Dorsolateral prefrontal cortex (tissue), 122 donors: ENCODE measurements at places on chromosomes 7 and 10.

DNA sequence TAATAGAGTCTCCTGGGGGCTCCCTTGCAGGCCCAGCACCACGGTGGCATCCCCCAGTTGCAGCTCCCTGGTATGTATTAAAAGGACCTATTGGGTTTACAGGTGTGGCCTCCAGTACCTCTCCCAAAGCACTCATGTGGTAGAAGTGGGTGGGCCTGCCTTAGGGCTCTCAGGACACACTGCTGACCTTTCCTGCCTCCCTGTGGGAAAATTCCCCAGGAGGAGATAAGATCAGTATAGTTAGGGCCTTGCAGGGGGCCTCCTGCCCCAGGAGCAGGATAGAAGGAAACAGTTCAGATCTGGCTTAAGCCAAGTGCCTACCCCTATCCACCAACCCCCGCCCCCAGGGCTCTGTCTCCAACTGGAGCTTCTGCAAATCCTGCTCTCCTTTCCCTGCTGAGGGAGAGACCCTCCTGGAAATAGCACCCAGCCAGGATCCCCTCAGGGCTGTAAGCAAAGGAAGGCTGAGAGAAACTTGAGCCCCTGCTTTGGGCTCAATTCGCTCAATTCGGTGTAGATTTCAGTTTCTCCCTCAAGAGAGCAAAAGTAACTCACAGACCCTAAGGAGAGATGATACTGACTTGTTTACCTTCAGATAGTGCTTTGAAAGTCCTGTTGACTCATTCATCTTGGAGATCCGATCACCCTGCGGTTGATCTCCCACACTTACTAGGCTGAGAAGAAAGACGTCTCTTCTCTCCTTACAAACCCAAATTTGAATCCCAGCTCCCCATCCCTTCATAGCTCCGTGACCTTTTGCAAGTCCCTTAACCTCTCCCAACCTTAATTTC is 130.6 kb downstream of the WDR11 start:
- DNase-seq, result no peak

DNA sequence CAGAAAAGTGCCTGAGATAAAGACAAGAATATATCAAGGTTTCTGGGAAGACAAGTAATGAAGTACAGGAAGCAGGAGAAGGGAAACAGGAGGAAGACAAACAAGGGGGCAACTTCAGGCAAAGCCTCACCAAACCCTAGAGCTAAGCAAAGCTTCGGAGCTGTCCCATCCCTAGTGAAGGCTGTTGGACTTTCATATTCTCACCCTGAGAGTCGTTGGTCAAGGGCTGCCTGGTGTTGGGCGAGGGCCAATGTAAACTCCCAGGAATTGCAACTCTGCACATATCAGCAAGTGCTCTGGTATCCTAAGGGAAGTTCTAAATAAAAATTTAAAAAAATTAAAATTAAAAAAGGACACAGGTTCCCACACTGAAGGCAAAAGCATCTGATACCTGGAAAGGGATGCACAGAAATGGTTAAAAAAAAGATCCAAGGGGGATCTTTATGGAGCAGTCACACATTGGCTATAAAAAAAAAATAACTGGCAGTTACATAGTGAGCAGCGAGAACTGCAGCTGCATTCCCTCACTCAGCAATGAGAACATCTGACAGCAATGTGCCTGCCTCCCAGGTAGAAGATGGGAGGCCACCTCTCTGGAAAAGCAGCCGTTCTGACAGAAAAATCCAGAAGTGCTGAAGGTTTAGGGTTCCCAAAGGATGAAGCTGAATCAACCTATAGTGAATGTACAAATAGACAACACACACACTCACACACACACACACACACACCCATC is 304.7 kb downstream of the WDR11 start:
- DNase-seq, result no peak

DNA sequence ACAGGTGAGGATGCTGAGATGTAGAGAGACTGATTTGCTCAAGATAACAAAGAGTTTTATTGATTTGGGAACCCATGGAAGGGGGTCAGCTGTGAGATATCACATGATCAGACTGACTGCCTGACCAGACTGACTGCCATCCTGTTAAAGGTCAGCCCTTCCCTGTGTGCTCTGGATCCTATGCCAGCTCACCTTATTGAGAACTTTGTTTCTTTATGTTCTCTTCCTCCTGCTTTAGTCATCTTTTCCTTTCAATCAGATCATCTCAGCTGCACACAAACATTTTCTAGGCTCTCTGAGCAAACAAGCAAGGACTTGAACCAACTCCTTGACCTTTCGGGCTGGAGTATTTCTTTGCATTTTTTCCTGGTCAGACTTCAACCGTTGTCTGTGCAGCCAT is 50.0 kb upstream of the MTPN start:
- DNase-seq, result no peak

- DNase-seq, result no peak
These were observed 283.0 kb downstream of the ADK start for GRCh38 chr10:74433993-74434392.

GRCh38 chr7:82506702-82507101 is 63.1 kb upstream of the CACNA2D1 start:
- DNase-seq, result peak; percentile 55

DNA sequence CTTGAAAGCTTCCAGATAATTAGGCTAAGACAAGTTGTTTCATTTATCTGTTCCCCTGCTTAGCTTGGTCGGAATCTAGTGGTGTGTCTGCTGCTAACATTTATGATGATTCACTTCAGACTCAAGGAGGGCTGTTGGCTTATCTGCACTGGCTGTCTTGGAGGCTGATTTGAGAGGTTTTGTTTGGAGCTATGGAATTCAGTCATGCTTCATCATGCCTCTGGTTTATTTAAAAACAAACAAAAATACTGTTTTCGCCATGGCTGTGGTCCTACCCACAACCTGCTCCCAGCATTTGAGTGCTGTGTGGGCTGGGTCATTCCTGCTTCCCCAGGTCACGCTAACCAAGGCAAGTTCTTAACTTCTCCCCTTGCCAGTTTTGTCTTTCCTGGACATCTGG is 11.7 kb upstream of the ARPC1B start:
- no peak for DNase-seq

DNA sequence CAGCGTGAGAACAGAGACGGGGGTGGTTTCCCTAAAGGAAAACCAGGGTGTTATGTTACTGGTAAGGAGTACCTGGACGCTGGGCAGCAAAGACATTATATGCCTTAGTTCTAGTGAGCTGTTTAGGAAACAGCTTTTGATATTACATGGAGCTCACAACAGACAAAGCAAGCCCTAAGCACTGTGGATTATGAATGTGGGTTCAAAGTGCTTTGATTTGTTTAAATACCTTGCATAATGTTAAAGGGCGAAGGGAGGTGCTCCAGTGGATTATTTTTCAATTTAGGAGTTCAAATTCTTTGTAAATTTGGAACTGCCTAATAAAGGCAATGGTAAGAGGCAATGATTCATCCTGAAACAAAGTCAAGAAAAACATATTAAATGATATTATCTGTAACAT is 13.8 kb downstream of the WNT16 start:
- no peak for DNase-seq

GRCh38 chr10:990808-991207 is 2.6 kb downstream of the GTPBP4 start:
- DNase-seq, result no peak

DNA sequence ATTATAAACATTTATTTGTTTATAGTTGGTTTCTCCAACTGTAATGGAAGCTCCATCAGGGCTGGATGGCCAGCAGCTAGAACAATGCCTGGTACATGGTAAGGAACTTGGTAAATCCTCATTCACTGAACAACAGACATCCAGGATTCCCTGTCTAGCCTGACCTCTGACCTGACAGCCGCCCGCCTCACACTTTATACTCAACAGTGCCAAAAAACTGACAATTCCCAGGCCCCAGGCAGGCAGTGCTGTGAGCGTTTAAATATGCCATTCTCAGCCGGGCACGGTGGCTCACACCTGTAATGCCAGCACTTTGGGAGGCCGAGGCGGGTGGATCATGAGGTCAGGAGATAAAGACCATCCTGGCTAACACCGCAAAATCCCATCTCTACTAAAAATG is 55.9 kb downstream of the RSU1 start:
- no peak for DNase-seq

- DNase-seq, result no peak
These were observed 189.5 kb downstream of the TRIL start for GRCh38 chr7:28768577-28769147.

DNA sequence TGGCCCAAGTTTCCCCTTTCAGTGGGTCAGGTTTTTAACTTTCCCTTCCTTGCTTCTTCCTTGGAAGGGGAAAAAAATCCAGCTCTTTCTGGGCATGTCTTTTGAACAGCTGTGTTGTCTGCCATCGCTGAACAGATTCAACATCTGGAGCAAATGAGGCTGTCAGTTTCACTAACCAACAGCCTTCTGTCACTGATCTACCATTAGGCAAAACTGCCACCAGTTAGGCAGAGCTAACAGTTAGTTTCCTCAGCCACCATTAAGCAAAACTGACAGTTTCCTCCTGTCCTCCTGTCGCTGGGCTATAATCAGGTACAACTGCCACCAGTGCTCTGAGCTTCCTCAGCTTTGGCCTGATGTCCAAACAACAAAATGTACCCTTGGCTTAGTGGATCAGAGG is 81.9 kb downstream of the NPTX2 start:
- DNase-seq, result no peak

GRCh38 chr7:29422829-29423228 is 140.8 kb upstream of the PRR15 start:
- no peak for DNase-seq
